Stimulated activated CD8-positive, alpha-beta memory T cell treated with anti-CD3 and anti-CD28 coated beads, Interleukin-15, amount 100 ng/mL, for 1 hour (primary cell): ENCODE measurements at places on chromosomes 5 and 9.

DNA sequence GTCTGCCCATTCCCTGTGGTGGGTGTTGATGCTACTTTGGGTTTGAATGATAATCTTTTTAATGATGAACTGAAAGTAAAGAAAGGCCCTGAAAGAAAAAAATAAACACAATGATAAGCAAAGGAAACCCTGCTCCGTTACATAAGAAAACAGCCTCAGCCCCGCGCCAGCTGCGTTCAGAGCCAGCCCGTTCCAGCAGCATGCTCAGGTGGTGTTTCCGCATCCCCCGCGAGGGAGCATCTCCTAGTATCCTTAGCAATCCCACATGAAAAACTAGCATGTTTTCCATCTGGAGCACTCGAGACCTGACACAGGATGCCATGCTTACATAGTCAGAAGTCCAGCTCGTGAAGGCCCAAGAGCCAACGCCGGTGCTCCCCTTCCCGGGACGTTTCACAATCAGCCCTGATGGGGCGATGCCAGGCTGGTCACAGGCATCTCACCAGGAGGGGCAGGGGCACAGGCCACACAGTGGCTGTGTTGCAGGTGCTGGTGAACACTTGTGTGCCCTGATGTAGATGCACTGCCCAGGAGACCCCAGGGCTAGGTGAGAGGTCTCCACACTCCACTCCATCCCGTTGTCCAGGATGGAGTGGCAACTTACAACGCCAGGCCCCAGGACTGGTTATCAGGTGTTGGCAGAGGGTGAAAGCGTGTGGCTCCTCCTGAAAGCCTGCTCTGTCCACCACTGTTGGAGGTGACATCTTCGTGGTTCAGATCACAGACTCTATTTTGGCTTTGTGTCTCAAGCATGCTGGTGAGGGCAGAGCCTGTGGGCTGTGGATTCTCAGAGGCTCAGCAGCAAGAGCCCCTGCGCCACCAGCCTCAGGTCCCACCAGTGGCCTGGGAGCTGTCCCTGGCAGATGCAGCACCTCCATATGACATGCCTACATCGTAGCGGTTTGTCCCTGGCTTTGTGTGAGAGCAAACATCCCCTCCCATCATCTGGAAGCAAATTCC is 246.8 kb upstream of the IRX1 start:
- no peak for DNase-seq

DNA sequence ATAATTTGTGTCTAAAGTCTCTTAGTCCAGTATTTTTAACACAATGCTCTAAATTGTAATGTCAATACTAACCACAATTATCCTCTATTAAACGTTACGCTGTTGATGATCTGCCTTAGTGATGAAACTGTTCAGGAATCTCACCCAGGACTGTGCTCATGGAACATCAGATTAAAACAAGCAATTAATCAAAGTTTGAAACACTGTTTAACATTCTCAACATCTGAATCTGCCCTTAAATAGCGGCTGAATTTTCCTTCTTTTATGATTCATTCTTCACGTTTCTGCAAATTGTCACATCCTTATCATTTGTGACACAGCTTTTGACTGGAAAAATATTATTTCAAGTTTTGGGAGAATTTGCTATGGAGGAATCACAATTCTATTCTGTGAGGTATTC is 113.8 kb downstream of the MARCHF11 start:
- no peak for DNase-seq

GRCh38 chr9:129072171-129072570 is 8.7 kb upstream of the DOLPP1 start:
- no peak for DNase-seq

DNA sequence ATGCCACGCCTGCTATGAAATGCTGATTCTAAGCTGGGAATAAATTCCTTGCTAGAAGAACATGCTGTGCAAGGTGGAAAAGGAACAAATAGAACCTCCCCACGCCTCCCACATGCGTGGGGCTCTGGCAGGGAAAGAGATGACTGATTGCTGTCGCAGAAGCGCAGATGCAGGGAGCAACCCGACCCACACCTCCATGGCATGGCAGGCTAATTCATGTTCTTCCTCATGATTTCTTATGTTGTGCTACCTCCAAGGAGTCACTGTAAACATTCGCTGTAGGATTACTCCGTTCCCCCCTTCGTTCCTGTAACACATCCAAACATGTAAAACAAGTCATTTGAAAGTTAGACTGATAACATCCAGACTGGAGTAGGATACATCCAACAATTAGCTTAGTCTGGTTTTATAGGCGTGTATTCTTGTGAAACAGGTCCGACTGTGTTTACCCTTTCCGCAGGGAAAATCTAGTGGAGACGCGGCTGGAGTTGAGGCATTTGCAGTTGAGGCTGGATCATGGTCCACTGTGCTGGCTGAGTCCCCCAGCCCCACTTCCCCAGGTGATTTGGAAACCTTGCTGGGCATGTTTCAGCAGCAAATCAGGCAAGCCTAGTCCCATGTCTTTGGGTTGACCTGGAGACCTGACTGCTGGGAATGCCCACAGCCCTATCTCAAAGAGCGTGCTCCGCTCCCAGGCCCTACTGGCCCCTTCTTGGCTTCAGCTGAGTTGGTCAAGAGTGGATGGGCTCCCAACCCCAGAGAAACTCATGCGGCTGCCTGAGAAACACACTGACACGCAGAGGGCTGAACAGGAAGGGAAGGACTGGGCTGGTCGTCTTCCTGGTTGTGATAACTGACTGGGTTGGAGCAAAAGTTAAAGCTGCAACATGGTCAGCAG is 24.8 kb upstream of the ANKRD33B start:
- DNase-seq = no peak

DNA sequence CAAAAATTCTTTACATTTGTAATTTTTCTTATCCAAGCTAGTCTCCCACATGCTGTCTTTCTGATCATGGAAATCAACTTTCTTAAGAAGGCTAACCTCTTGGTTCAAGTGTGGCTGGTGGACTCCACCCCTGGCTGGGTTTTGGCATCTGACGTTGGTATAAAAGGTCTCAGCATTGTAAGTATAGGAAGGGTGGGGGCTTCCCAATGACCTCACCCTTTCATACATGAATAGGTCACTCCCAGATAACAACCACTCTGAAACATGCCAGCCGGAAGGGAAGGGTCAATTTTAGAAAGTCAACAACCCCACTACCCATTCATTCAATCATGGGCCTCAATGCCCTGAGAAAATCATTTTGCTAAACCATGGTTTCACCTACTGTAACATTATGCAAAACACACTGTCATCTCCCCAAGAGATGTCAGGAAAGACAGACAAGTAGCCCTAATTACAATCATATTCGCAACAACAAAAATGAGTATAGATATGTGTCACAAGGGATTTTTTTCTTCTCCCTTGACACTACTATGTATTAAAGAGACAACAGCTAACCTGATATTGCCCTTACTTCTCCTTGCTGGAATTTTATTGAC is 31.9 kb upstream of the PCSK5 start:
- no peak for DNase-seq

DNA sequence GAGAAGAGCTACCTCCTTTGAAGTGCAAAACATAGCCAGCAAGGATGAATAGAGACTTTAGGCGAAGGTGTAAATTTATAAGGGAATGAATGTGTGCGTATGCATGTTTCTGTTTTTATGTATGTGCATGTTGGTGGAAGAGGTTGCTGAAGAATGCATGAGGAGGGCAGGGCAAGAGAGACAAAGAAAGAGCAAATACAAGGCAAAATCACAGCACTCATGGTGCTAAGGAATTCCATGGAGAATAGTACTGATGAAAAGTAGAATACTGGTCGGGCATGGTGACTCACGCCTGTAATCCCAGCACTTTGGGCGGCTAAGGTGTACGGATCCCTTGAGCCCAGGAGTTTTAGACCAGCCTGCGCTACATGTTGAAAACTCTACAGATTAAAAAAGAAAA is 762.1 kb upstream of the PTPRD start:
- DNase-seq = no peak

- no peak for DNase-seq
Observed at GRCh38 chr9:101054657-101055056, 26.1 kb downstream of the PLPPR1 start.

DNA sequence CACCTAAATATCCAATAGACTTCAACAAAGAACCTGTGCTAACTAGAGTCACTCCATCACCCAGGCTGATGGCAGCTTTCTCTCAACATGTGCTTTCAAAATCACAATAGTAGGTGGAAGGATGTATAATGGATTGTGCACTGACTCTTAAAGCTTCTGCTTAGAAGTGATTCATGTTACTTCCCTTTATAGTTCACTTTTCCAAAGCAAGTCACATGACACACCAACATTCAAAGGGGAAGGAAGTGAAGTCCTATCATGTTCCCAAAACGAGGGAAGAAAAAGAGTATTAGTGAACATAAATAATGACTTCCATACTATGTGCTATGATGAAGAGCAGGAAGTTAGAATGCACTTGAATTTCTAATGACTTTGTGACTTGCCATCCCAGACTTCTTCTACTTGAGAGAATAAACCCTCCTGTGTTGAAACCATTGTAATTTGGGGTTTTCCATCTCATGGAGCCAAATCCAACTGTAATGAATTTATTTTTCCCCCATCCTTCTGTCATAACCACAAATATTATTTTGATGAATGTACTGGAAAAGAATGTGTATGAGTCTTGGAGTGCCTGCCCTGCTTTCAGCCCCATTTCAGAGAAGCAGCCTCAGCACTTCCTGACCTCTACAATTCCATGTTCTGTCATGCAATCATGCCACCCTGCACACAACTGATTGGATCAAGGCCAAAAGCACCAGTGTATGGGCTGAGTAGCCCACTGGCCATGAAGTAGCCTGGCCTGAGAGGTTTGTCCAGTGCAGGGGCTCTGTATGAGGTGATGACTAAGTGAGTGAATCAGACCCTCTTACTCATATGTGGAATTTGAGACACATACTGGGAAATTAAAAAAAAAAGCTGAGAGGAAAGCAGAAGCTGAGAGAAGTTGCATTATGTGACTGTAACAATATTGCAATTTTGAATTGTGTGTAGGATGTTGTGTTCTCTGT is 525.9 kb upstream of the CLINT1 start:
- DNase-seq = no peak

DNA sequence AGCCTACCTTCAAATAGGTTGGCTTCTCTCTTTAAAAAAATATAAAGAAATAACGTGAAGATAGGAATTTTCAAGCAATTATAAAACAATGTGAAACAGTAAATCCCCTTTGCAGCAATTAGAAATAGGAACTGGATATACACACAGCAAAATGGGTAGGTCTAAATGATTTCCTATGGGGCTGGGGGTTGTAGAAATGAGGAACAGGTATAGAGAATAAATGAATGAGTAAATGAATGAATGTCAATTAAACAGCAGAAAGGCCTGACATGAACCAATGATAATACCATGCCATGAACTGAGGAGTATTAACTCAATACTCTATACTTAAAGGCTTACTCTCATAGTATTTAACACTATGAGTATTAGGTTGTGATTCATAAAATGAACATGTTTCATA is 21.6 kb downstream of the SSBP2 start:
- DNase-seq = no peak

GRCh38 chr9:136292026-136292538 is 11.8 kb downstream of the CCDC187 start:
- no peak for DNase-seq

DNA sequence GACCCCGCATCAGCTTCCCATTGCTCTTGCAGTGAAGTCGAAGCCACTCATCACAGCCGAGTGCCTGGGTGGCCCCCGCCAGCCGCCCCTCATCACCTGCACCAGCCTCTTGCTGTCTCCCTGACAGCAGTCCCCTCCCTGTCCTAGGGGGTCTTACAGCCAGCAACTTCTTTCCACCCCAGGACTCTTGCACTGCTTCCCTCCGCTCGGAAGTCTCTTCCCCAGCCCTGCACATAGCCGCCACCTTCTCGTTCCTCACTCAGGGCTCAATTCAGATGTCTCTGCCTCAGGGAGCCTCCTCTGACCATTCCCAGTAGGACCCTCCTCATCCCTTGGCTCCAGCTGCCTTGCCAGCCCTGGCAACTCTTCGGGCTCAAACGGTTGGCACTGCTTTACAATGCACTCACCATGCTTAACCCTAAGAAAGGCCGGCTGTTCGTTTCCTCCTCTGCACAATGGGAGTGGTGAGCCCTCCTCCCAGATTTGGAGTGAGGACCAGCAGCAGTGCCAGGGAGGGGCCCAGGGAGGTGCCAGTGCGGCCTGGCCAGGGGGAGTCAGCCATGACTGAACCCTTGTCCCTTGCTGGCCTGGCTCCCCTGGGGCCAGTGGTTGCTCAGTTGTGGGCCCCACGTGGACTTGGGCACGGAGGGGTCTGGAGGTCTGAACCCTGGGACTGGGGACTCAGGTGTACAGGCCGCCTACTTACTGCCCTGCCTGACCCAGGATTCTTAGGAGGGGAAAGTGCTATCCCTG is 6.1 kb downstream of the TCF7 start:
- no peak for DNase-seq

- DNase-seq = no peak
Observed at GRCh38 chr9:124454791-124455443, 4.7 kb downstream of the ADGRD2 start.

GRCh38 chr9:87184956-87185642 is 237.8 kb upstream of the GAS1 start:
- no peak for DNase-seq

- no peak for DNase-seq
Observed at GRCh38 chr9:21579247-21579671, 97.1 kb upstream of the IFNE start.

- no peak for DNase-seq
Observed at GRCh38 chr5:125346316-125346715, 599.9 kb upstream of the ZNF608 start.

DNA sequence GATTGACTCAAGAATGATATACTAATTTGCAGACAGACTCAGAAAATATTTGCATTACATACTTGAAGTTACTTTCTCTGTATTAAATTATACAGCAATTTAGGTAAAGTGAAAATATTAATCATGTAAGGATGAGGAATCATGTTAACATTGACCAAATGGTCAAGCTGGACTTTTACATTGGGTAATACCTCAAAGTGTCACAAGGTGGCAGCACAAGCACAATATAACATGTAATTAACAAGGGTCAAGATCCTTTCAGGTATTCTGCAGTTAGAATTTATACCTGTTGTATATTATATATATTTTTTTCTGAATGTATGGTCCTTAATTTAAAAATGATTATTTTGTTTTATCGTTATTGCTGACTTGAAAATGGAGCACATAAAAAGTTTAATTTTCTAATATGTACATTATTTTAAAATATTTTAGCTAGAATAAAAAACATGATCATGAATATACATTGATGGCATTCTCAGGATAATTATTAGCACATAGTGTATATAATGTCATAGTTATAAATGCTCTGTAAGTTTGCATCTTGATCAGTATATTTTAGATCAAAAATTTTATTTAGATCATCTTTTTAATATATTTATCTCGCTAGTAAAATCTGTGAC is 8.6 kb downstream of the HAPLN1 start:
- DNase-seq = no peak

- peak; percentile 36 for DNase-seq
Observed at GRCh38 chr9:6054280-6055099, 39.1 kb upstream of the RANBP6 start.
